Thymus (tissue), 14 donors: ENCODE measurements at places on chromosomes 13 and 19.

GRCh38 chr19:14761607-14762006 is 16.8 kb downstream of the ADGRE2 start:
- H3K36me3 ChIP-seq = peaks cover 2% of the 10 kb centered on the region
- no peak for DNase-seq
- no peak overlapping the region for H3K4me3 ChIP-seq
- no peaks in the 10 kb centered on the region for H3K27me3 ChIP-seq

GRCh38 chr19:49342291-49342721 is 7.1 kb downstream of the CD37 start:
- no peak overlapping the region for H3K27ac ChIP-seq
- no peak overlapping the region for H3K4me3 ChIP-seq
- DNase-seq = no peak
- H3K4me1 ChIP-seq = no peaks in the 10 kb centered on the region
- H3K27me3 ChIP-seq = no peaks in the 10 kb centered on the region

DNA sequence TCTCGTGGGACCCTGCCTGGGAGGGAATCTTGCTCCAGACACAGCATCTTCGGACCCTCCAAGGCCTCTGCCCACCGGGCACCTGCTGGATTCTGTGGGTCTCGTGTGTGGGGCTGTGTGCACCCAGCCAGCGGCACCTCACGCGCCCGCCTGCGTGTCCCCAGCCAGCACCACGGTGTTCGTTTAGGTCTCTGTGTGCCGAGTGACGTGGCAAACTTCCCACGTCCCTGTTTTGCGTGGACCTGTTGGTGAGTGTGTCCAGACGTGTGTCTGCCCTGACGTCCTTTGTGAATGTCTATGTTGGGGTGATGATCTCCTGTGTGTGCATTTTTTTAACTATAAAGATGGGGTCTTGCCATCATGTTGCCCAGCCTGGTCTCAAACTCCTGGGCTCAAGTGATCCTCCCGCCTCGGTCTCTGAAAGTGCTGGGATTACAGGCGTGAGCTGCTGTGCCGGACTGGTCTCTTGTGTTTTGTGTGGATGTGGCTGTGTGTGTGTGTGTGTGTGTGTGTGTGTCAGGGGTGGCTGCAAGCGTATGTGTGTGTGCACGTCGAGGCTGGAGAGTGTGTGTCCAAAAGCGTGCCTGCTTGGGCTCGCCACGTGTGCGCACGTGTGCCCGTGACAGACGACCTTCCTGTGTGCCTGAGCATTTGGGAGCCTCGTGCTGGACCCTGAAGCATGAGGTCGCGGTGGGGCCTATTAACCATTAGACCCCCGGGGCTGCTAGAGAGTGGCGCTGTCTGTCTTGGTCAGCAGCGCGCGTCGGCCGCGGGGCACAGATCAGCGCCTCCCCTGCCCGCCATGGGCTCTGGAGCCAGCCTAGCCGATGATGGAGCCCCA is 15.7 kb downstream of the ARID3A start:
- H3K4me1 ChIP-seq = no peaks in the 10 kb centered on the region
- H3K27ac ChIP-seq = no peak overlapping the region
- no peak for DNase-seq

GRCh38 chr13:74280795-74281490 is 146.7 kb upstream of the KLF12 start:
- no peaks in the 10 kb centered on the region for H3K27me3 ChIP-seq
- H3K27ac ChIP-seq = no peak overlapping the region
- no peak for DNase-seq
- no peaks in the 10 kb centered on the region for H3K4me1 ChIP-seq
- H3K4me3 ChIP-seq = no peak overlapping the region

GRCh38 chr19:19956434-19957075 is 55.8 kb downstream of the ZNF93 start:
- no peak overlapping the region for H3K4me3 ChIP-seq
- DNase-seq = no peak
- no peak overlapping the region for H3K27ac ChIP-seq
- no peaks in the 10 kb centered on the region for H3K27me3 ChIP-seq
- H3K36me3 ChIP-seq = no peaks in the 10 kb centered on the region

DNA sequence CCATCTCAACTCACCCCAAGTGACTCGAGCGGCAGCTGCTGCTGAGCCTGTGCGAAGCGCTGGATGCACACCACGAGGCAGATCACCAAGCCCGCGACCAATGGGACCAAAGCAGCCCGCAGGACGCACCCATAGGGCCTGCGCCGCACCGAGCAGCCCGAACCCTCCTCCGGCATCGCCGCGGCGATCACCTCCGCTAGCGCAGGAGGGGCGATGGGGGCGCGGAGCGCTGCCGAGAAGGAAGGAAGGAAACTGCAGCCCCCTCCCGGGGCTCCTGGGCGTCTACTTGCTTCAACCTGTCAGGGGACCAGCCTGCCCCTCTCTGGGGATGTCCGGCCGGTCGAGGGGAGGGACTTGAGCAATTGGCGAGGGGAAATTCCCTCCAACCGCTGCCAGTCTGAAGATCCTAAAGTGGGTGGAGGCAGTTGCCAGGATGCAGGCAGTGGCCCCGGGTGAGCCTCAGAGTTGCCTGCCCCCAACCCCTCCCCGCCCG is at the start of gene CD70:
Gene CD70 (minus strand): TSS at position 324 of the 493 bp plus-strand sequence. CDS start 148 bp downstream, at position 176.
- H3K4me3 ChIP-seq = no peak within 1 kb of the TSS
- H3K36me3 ChIP-seq = no peaks in the 10 kb centered on the region
- no peak for DNase-seq
- no peak within 1 kb of the TSS for H3K27ac ChIP-seq
- peaks cover 4% of the 10 kb centered on the region for H3K4me1 ChIP-seq
- peaks cover 44% of the 10 kb centered on the region for H3K27me3 ChIP-seq

DNA sequence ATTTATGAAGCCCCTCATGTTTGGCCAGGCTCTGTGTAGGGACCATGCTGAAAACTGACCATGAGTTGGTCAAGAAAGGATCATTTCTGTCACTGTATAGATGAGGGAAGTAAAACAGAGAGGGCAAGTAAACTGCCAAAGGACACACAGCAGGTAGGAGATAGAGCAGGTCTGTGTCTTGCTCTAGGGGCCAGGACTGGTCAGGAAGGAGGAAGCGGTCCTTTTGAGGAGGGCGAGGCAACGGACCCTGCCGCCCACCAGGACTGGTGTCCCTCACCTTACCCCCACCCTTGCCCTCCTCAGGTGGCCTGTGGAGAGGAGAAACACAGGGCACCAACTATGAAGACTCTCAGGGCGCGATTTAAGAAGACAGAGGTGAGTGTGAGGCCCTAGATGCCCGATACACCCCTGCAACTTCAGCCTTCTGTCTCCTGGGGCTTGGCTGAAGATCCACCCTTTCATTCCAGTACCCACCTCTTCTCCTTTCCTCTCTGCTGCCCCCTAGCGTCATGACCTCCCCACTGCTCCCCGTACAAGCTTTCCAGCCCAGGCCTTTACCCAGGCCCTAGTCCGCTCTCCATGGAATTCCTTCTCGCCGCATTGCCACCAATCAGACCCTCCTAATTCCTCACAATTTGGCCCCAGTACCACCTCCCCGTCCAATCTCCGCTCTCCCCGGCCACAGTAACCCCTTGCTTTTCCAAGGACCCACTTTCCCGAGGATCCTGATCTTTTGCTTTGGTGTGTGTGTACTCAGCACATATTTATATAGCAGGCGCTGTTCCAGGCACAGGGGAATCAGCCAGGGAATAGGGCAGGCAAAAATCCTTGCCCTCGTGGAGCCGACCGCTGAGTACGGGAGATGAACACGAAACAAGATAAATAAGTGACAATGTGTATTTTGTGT is 3.9 kb downstream of the ANKRD24 start:
- H3K36me3 ChIP-seq = no peaks in the 10 kb centered on the region
- no peak overlapping the region for H3K27ac ChIP-seq
- peak; percentile 39 for DNase-seq
- H3K4me3 ChIP-seq = no peak overlapping the region

- DNase-seq = no peak
- H3K4me3 ChIP-seq = no peak overlapping the region
- no peak overlapping the region for H3K27ac ChIP-seq
- no peaks in the 10 kb centered on the region for H3K27me3 ChIP-seq
- no peaks in the 10 kb centered on the region for H3K36me3 ChIP-seq
Measured at GRCh38 chr13:39840201-39840600, 184.7 kb downstream of the COG6 start.

DNA sequence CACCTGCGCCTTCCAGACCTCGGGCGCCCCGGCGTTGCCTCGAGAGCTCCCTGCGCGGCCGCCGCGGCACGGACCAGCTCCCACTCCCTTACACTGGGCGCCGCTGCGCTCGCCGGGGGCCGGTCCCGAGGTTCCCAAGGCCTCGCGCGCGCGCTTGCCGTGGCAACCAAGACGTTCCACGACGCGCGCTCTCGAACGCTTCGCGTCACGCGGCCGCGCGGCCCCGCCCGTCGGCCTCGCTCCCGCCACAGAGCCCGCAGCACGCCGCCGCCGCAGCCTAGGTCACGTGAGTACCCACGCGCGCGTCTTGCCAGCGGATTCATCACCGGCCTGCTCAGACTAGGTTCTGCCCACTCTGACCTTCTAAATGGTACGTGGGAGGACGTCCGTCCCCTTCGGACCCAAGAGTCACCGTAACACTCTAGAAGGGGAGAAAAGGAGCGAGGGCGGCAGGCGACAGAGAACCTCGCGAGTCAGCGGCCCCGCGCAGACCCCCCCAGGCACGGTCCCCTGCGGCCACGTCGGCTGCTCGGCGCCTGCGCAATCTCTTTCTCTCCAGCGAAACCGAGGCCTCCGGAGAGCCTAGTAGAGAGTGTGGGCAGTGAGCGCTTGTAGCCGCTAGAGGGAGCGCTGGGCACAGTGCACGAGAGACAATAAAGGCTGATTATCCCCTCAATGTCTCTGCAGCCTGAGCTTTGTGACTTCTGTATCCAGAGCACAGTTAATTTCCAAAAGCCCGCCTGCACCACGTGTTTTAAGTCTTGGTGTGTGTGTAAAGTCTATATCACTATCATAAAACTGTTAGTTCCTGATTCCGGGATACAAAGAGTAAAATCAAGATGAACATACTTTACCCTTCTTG is at the start of gene SPART:
Gene SPART (minus strand): TSS at position 173 of the 862 bp plus-strand sequence. CDS start 10,564 bp downstream, outside the sequence.
- peaks cover 2% of the 10 kb centered on the region for H3K27me3 ChIP-seq
- peak within 1 kb of the TSS; percentile 78 for H3K4me3 ChIP-seq
- no peaks in the 10 kb centered on the region for H3K36me3 ChIP-seq
- DNase-seq = peak; percentile 80
- H3K27ac ChIP-seq = peak within 1 kb of the TSS; percentile 86

DNA sequence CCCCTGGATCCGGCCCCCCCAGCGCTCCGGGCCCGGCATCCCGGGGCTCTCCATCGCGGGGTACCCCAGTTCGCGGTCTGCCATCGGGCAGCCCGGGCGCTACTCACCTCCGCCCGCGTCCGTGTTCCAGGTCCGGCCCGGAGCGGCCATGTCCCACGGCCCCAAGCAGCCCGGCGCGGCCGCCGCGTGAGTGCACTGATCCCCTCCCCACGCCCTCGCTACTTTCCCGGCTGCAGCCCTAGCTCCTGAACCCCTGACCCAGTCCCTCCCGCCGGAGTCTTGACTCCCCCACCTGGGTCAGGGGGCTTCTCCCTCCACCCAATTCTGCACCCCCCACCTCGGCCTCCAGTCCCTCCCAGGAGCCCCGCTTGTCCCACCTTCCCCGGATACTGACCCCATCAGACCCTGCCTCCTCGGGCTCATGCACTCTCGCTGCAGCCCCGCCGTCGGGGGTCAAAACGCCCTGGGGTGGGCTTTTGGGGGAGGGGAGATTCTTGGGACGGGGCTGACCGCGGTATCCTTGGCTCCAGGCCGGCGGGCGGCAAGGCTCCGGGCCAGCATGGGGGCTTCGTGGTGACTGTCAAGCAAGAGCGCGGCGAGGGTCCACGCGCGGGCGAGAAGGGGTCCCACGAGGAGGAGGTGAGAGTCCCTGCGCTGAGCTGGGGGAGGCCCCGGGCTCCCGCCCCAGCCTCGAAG is 566 bp downstream of the HMG20B start:
- H3K36me3 ChIP-seq = peaks cover 17% of the 10 kb centered on the region
- DNase-seq = no peak
- peaks cover 12% of the 10 kb centered on the region for H3K4me1 ChIP-seq
- H3K27ac ChIP-seq = peak overlapping the region; percentile 76
- no peaks in the 10 kb centered on the region for H3K27me3 ChIP-seq

DNA sequence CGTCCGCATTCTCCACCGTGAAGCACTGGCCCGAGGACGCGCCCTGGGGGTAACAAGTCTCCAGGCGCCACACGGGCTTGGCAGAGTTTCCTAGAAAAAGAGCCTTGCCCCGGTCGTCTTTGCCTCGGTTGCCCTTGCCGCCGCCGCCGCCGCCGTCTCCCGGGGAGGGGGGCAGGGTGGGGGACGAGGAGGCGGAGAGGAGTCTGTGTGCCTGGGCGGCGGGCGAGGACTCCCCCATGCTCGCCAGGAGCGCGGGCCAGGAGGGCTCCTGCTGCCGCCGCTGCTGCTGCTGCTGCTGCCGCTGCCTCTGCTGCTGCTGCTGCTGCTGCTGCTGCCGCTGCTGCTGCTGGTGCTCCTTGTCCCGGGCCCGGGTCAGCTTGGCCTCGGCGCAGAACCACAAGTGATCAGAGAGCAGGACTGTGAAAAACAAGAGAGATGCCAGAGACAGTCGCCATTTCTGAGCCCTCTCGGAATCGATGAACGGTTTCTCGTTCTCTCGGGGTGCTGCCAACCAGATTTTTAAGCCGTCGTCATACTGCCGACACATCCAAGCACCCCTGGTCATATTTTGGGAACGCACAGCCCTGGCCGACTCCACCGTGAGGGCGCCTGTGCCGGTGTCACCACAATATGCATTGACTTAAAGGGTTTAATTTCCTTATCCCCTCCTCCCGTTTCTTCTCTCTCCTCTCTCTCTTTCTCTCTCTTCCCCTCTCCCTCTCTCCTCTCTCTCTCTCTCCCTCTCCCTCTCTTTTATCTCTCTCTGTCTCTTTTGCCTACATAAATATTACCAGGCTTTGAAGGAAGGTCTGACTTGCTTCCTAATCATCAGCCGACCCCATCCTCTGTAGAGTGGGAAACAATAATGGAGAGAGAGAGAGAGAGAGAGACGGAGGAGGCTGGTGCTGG is 349.1 kb downstream of the LIG4 start:
- no peak overlapping the region for H3K27ac ChIP-seq
- H3K4me1 ChIP-seq = no peaks in the 10 kb centered on the region
- DNase-seq = no peak
- peaks cover 34% of the 10 kb centered on the region for H3K27me3 ChIP-seq

- no peaks in the 10 kb centered on the region for H3K4me1 ChIP-seq
- no peak overlapping the region for H3K27ac ChIP-seq
- no peak for DNase-seq
- no peak overlapping the region for H3K4me3 ChIP-seq
- no peaks in the 10 kb centered on the region for H3K27me3 ChIP-seq
Measured at GRCh38 chr19:43362179-43362578, 8.7 kb downstream of the CD177 start.

- H3K27ac ChIP-seq = peak overlapping the region; percentile 3
- H3K4me3 ChIP-seq = no peak overlapping the region
Measured at GRCh38 chr19:14467816-14468215, 7.3 kb downstream of the PTGER1 start.

- no peak overlapping the region for H3K4me3 ChIP-seq
- H3K27me3 ChIP-seq = no peaks in the 10 kb centered on the region
- no peak overlapping the region for H3K27ac ChIP-seq
- no peak for DNase-seq
- H3K36me3 ChIP-seq = peaks cover 2% of the 10 kb centered on the region
- H3K4me1 ChIP-seq = no peaks in the 10 kb centered on the region
Measured at GRCh38 chr19:46882034-46882433, 21.2 kb downstream of the ARHGAP35 start.

GRCh38 chr13:30608364-30608763 is 9.4 kb upstream of the USPL1 start:
- no peak overlapping the region for H3K4me3 ChIP-seq
- H3K4me1 ChIP-seq = peaks cover 21% of the 10 kb centered on the region
- no peaks in the 10 kb centered on the region for H3K36me3 ChIP-seq
- no peak for DNase-seq
- no peaks in the 10 kb centered on the region for H3K27me3 ChIP-seq
